Kidney capillary endothelial cell (primary cell): ENCODE measurements at places on chromosomes 2 and 18.

GRCh38 chr2:200778038-200778437 is 33.7 kb upstream of the BZW1 start:
- DNase-seq: no peak

DNA sequence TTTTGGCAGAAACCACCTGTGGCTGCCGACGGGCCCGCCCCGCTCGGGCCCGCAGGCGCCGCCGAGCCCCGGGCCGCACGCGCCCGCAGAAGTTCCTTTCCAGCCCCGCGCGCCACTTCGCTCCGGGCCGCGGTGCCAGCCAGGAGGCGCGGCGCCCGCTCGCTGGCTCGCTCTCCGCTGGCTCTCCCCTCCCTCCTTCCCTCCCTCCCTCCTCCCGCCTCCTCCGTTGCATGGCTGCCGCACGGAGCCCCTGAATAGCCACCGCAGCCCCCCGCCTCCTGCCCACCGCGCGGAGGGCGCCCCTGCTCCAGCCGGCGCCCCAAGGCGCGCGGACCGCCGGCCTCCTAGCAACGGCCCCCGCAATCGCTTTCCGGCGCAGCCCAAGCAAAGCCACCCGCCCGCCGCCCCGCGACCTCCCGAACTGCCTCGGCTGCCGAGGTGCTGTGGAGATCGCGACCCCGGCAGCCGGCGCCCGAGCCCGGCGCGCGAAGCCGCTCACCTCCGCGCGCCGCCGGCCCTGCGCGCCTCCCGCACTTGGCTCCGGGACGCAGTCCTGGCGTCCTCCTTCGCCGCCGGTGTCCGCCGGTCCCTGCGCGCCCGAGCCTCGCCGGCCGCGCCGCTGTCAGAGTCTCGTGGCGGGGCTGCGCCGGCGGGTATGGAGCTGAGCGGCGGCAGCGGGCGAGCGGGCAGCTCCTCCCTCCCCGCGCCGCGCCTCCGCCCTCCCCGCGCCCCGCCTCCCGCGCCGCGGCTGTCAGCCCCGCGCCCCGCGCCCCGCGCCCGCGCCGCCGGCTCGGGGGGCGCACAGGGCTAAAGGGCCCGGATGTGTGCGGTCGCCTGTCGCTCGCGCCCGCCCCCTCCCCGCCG is at the start of gene ZBTB7C:
Gene ZBTB7C, minus strand, starts transcription at position 657 of the 864 bp plus-strand sequence.
- no peak for DNase-seq

DNA sequence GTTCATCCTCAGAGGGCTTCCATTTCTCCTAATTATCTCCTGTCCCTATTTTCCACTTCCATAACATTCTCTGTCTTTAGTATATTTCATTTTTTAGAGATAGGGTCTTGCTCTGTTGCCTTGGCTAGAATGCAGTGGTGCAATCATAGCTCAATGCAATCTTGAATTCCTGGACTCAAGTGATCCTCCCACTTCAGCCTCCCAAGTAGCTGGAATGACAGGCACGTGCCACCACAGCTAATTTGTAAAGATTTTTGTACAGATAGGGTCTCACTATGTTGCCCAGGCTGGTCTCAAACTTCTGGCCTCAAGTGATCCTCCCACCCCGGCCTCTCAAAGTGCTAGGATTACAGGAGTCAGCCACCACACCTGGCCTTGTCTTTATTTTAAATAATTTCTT is 589.0 kb downstream of the ZEB2 start:
- no peak for DNase-seq

- DNase-seq: no peak
Observed at GRCh38 chr2:197179744-197180498, 130.7 kb downstream of the ANKRD44 start.

DNA sequence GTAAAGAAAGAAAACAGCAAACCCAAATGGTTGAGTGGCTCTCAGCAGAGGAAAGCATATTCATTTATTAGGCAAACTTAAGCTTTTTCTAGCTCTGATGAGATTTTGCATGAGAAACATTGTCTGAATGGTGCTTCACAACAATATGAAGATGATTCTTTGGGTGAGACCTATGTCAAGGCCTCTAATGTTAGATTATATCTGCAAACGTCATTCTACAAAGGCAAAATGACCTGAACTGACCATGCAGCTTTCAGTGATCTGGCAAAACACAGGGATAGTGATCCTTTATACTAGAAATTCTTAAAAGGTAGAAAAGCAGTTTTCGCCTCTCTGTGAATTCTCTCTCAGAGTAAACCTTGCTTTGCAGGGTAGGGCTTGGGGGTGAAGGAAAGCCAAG is 11.7 kb downstream of the RHBDD1 start:
- DNase-seq: no peak

GRCh38 chr2:98897746-98898145 is 38.3 kb downstream of the CRACDL start:
- DNase-seq: no peak

DNA sequence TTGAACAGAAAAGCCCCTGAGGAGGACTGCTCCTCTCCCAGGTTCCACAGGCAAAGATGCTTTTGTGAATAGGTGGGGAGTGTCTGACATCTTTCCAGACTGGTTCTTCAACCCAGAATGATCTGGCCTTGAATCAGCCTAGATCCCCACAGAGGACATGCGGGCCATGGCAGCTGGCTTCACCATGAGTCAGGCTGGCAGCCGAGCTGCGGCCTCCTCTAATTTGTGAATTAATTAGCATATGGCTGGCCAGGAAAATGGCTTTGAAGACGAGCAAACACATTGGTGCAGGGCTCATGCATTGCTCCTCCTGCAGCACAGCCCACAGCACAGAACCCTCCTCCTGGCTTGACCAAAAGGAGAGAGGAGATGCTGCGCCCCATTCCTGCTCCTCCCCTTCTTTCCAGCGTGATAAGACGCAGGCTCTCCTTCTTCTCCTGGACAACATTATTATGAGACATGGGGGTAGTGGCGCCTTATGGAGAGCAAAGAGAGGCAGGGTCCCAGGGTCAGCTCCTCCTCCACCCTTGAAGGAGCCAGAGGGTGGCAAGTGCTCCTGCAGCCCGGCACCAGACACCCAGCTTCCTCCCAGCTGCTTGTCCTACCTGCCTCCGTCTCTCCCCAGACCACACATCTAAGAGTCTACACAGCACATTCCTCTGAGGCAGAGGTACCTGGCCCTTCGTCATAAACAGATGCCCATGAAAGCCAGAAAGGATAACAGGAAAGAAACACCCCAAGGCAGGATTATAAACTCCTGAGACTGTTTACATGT is 66.7 kb downstream of the EDAR start:
- DNase-seq: no peak

- DNase-seq: no peak
Observed at GRCh38 chr2:97658691-97659157, 5.1 kb downstream of the ACTR1B start.

GRCh38 chr2:190910341-190911136 is 29.9 kb downstream of the GLS start:
- DNase-seq: no peak

DNA sequence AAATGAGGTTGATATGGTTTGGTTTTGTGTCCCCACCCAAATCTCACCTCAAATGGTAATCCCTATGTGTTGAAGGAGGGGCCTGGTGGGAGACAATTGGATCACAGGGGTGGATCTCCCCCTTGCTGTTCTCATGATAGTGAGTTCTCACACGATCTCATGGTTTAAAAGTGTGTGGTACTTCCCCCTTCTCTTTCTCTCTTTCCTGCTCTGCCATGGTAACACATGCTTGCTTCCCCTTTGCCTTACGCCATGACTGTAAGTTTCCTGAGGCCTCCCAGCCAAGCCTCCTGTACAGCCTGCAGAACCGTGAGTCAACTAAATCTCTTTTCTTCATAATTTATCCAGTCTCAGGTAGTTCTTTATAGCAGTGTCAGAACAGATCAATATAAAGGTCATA is 24.7 kb upstream of the FAM124B start:
- no peak for DNase-seq

- DNase-seq: no peak
Observed at GRCh38 chr2:196145256-196145655, 26.1 kb downstream of the STK17B start.

DNA sequence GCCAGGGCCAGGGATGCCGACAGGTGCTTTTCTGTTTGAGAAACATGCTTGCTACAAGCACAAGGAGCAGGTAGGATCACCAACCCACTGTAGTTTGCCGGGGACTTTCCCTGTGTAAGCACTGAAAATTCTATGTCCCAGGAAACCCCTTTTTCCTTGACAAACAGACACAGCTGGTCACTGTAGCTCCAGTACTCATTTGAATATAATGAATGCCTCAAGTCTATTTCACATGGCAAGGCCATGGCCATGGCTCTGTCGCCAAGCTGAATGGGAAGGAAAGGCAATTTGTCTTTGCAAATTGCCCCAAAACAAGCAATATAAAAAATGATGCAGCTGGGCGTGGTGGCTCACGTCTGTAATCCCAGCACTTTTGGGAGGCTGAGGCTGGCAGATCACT is 49.6 kb upstream of the IGFBP2 start:
- DNase-seq: no peak

- DNase-seq: peak; percentile 51
Observed at GRCh38 chr2:172710584-172711047, 25.0 kb upstream of the RAPGEF4 start.
